ENCODE measurements at places on chromosomes 3 and 15.

DNA sequence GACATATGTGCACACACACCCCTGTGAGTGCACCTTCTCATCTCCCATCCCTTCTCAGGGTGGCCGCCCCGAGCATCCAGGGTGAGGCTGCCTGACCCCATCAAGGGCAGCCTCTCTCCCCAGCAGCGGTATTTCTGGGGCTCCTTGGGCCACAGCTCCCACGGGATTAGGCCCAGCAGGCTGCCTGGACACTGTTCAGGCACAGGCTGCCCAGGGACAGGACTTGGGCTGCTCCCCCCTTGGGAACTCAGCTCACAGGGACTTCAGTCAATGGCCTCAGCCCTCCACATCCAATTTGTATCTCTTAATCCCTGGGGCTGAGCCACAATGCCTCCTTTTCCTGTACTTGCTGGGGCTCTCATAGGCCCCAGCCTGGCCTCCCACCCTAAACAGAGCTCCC is 35.0 kb downstream of the RHCG start:
- DNase-seq: no peak

GRCh38 chr3:120481081-120481480 is 30.3 kb upstream of the FSTL1 start:
- DNase-seq: no peak

GRCh38 chr3:139118835-139119234 is 74.1 kb upstream of the PRR23C start:
- no peak for DNase-seq

DNA sequence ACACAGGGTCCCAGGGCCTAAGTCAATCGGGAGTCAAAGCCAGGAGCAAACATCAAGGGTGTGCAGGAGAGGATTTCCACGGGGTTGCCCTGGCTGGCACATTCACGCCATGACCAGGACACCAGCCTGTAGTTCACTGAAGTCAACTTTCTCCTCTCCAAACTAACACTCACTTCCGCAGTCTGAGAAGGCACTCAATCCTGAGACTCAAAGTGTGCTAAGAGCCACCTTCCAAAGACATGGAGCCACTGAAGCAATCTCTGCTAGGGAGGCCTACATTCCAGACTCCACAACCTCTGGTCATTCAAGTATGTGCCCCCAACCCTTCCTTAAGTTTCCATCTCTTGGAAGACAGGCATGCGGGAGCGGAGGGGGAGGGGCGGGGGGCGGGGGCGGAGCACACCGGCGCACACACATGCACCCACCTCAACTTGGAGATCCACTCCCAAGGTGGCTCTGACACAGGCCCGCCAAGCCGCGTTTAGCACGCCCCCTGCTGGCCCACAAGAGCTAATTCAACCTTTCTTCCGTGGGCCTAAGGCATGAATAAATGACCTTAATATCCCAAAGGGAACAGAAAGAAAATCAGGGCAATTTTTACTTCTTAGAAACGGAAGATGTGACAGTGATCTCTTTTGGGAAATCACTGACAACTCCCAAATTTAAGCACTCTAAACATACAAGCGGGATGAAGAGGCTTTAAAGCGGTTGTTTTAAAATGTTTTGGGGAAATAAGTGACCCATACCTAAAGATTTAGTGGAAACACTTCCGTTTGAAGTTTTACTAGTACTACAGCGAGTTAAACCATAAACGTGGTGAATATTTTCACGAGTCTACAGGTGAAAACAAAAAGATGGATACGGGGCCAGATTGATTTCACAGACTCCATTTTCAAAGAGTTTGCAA is 162.5 kb upstream of the CHRNA7 start:
- DNase-seq: no peak
